ENCODE measurements at places on chromosomes 1 and 21. TPM values are rescaled to one million over a fixed set of nuclear protein-coding genes. Genes with fewer than 3 reads are reported as not detected.

GRCh38 chr1:1004780-1005697 is 5.1 kb upstream of the HES4 start:
- DNase-seq, result peak; percentile 71
- no peaks in the 10 kb centered on the region for H3K36me3 ChIP-seq
- no peak overlapping the region for H3K4me3 ChIP-seq
- H3K4me1 ChIP-seq, result peaks cover 37% of the 10 kb centered on the region
- H3K27ac ChIP-seq, result no peak overlapping the region

DNA sequence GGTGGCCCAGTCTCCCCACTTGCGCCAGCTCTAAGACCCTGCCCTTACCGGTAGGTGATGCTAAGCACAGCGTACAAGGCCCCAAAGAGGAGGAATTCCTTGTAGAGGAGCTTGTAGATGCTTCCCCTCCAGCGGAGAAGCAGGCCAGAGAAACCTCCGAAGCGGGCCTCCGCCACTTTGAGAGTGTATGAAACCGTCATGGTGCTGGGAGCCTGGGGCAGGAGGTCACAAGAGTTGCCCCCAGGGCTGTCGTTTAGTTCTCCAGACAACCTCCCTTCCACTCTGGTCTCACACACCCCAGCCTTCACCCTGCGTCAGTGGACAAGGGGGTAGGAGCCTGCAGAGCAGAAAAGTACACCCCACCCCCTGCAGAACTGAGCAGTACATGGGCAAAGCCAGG is 464 bp downstream of the BEST4 start:
- no peaks in the 10 kb centered on the region for H3K27me3 ChIP-seq

- DNase-seq, result no peak
- H3K4me3 ChIP-seq, result no peak overlapping the region
- H3K27ac ChIP-seq, result peak overlapping the region; percentile 3
Observed at GRCh38 chr1:8083739-8084484, 57.8 kb upstream of the ERRFI1 start.

DNA sequence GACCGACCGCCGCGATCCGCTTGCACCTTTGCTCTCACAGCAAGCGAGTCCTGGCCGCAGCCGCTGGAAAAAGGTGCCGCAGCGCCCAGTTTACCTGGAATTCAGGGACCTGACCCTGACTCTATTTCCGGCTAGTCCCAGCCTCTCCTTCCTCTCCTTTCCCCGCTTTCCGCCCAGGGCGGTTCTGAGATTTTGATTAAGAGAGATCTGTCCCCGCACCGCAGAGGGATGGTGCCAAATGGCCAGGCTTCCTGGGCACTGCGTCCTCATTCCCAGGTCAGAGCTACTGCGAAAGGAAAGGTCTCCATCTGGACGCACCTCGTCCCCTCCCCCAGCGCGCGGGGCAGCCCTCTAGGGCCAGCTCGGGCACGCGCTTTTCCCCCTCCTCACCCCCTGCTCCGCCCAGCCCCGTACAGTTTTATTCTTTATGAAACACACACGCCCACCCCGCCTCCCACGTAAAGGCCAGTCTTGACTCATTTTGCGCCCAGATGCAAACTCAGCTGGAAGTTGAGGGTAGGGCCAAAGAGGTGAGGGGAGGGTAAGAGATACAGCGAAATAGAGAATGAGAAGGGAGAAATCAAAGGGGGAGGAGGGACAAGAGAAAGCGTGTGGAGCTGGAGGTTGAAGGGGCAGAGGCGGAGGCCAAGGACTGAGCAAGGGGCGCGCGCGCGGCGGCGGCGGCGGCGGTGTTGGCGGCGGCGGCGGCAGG is 411.8 kb upstream of the ESRRG start:
- H3K4me3 ChIP-seq, result peak overlapping the region; percentile 45
- no peak overlapping the region for H3K27ac ChIP-seq
- no peak for DNase-seq

ERICH3 gene
- 8.1 TPM for total RNA-seq

CD34 gene
- total RNA-seq, result 44.6 TPM

C1orf226 gene
- total RNA-seq, result 6.3 TPM

DNA sequence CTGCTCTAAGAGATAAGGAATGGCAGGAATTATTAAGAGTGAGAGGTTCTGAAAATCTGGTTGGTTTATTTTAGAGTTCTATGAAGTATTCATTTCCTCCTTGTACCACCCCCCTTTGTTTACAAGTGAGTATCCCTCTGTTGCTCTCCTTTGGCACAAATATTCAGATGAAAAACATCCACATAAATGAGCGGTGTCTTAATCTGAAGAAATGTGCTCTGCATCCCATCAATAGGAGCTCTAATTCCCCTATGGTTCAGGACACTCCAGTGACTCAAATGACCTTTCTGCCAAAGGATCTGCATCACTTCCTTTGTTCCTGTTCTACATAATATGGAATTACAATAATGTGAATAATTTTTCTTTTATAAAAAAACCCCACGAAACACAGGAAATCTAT is 16.6 kb downstream of the DDAH1 start:
- H3K4me3 ChIP-seq, result no peak overlapping the region
- H3K36me3 ChIP-seq, result no peaks in the 10 kb centered on the region
